ENCODE measurements at places on chromosomes 4 and X.

- DNase-seq: no peak
Measured at GRCh38 chrX:102712981-102713625, 855 bp downstream of the GPRASP2 start.

DNA sequence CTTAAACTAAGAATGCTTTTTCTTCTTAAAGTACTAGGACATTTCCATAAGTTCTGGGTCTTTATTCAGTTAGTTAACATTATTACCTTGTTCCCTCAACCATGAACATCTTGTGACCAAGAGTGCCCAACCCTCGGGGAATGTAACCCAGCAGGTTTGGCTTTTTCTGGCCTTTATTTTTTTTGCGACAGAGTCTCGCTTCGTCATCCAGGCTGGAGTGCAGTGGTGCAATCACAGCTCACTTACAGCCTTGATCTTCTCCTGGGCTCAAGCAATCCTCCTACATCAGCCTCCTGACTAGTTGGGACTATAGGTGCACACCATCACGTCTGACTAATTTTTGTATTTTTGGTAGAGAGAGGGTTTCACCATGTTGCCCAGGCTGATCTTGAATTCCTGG is 65.1 kb downstream of the USP11 start:
- DNase-seq: no peak

DNA sequence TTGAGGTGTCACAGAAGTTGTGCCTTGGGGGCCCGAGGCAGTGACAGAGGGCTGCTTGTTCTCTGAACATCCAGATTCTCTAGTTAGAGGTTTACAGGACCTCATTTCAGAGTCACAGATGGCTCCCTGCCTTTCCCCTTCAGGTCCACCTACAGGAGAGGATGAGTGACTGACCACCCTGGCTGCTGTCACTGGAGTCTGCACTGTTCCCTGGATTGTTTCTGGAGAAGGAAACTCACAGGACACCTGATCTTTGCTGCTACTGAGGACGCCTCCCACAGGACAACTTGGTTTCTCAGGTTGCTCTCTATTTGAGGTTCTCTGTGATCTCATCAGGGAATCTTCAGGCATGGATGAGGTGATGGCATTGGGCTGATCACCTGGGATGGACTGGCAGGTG is 58.3 kb downstream of the GPRIN3 start:
- DNase-seq: no peak

- DNase-seq: no peak
Measured at GRCh38 chr4:186172546-186172945, 18.8 kb upstream of the CYP4V2 start.

- DNase-seq: no peak
Measured at GRCh38 chr4:59060895-59061294, 1950.7 kb upstream of the IGFBP7 start.

DNA sequence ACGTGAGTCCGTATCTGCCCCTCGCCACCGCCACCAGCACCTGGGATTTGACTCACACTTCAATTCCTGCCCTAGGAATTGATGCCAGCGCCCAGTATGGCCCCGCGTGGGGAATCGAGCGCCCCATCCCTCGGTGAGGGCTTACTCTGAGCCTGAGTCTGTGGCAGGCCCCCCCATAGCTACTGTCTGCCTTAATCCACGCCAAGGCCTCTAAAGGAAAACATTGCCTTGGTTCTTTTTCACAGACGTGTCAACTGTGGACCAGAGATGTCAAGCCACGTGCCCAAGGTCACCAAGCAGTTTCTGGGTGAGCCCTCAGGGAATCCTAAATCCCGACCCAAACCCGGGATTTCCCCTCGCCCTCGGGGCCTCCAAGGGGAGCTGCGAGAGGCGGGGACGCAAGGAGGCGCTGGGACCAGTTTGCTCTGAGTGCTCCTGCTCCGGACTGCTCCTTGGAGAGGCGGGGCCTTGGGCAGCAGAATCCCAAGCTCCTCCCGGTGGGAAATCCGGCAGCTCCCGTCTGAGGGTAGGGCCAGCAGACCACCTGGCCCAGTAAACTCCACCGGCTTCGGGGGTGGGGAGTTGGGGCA is 12.9 kb downstream of the MSX1 start:
- DNase-seq: no peak

DNA sequence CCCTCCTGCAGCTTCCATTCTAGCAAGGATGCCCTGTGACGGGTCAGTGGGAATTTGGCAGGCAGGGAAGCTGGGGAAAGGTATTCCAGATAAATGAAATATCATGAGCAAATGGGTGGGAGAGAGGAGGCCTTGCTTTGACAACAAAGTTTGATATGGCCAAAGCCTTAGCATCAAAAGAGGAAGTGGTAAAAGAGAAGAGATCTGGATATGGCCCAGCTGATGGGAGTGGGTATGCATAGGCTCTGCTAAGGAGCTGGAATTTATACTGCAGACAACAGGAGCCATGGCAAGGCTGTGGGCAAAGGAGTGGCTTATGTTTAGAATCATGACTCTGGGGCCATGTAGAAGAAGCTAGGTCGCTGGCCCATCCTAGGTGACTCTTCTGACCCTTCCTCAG is 89.2 kb downstream of the PJA1 start:
- DNase-seq: no peak

- no peak for DNase-seq
Measured at GRCh38 chrX:82442281-82442680, 1065.8 kb upstream of the POU3F4 start.

- no peak for DNase-seq
Measured at GRCh38 chr4:187474238-187474637, 521.3 kb upstream of the ZFP42 start.
